Kidney tubule cell (primary cell): ENCODE measurements at places on chromosomes 6 and 20.
A peak's percentile ranks its signal among the peaks of the same experiment; 100 is the strongest.

DNA sequence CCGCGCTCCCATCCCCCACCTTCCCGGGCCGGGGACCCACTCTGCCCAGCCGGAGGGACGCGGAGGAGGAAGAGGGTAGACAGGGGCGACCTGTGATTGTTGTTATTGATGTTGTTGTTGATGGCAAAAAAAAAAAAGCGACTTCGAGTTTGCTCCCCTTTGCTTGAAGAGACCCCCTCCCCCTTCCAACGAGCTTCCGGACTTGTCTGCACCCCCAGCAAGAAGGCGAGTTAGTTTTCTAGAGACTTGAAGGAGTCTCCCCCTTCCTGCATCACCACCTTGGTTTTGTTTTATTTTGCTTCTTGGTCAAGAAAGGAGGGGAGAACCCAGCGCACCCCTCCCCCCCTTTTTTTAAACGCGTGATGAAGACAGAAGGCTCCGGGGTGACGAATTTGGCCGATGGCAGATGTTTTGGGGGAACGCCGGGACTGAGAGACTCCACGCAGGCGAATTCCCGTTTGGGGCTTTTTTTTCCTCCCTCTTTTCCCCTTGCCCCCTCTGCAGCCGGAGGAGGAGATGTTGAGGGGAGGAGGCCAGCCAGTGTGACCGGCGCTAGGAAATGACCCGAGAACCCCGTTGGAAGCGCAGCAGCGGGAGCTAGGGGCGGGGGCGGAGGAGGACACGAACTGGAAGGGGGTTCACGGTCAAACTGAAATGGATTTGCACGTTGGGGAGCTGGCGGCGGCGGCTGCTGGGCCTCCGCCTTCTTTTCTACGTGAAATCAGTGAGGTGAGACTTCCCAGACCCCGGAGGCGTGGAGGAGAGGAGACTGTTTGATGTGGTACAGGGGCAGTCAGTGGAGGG, 2.8 kb downstream of the SOX4 start:
- DNase-seq, result peak; percentile 86

GRCh38 chr6:170448317-170448716, 104.8 kb downstream of the PSMB1 start:
- no peak for DNase-seq

DNA sequence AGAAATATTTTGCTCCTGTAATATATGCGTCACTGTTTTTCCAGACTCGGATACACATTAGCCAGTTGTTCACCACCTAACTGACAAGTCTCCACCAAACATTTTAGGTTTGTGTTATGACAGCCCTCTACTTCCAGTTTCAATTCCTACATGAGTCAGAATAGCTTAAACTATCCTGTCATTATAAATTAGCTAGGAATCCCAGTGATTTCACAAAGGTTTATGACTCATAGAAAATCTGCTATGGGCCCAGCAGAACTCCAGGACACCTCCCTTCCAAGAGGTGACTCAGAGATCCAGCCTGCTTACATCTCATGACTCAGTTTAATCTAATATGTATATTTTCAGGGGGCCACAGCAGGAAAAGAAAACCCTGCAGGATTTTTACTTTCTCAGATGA, 17.4 kb upstream of the PLCB4 start:
- DNase-seq, result peak; percentile 99

DNA sequence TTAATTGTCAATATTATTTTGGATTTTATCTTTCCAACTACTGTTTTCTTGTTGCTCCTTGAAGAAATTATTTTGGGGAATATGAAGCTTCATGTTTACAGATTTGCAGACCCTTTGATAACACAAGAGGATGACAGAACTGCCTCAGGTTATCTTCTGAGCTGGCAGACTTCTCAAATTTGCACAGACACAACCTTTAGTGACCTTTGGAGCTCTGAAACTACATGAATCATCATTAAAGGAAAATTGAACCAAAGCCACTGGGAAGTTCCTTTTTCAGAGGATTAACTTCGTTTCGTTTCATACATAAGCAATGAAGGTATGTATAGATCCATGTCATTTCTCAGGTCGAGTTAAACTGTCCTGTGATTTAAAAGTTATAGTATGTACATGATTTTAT, 85.9 kb downstream of the FBXO5 start:
- DNase-seq, result no peak

- DNase-seq, result no peak
Observed at GRCh38 chr6:9583753-9584352, 831.0 kb downstream of the TFAP2A start.

- no peak for DNase-seq
Observed at GRCh38 chr20:20375862-20376261, 8.0 kb downstream of the INSM1 start.

- no peak for DNase-seq
Observed at GRCh38 chr20:50425076-50425475, 85.1 kb upstream of the PTPN1 start.

DNA sequence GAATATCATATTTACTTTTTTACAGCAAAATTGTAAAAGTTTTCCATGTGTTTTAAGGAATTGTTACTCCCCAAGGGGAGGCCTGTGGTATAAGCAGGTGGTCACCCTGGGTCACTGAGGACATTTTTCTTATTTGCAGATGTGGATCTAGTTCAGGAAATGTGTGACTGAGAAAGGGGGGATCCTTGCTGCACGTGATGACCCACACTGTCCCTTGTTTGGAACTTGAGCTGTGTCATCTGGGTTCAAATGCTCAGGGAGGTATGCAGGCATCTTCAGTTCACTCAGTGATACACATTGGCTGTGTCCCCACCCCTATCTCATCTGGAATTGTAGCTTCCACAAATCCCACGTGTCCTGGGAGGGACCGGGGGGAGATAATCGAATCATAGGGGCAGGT, 431.9 kb upstream of the CDH4 start:
- DNase-seq, result no peak

GRCh38 chr6:148855744-148856143, 108.9 kb downstream of the UST start:
- DNase-seq, result no peak

DNA sequence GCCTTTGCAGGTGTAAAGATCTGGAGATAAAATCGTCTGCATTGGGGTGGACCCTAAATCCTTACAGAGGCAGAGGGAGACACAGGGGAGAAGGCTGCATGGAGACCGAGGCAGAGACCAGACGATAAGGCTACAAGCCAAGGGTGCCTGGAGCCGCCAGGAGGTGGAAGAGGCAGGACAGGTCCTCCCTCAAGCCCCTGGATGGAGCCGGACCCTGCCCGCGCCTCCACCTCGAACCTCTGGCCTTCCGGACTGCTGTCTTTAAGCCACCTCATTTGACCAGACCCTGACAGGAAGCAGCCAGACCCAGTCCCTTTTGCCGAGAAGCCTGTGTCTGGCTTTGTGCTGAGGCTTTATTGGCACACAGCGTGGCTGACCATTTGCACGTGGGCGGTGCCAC, 183.8 kb downstream of the TAF4 start:
- no peak for DNase-seq

DNA sequence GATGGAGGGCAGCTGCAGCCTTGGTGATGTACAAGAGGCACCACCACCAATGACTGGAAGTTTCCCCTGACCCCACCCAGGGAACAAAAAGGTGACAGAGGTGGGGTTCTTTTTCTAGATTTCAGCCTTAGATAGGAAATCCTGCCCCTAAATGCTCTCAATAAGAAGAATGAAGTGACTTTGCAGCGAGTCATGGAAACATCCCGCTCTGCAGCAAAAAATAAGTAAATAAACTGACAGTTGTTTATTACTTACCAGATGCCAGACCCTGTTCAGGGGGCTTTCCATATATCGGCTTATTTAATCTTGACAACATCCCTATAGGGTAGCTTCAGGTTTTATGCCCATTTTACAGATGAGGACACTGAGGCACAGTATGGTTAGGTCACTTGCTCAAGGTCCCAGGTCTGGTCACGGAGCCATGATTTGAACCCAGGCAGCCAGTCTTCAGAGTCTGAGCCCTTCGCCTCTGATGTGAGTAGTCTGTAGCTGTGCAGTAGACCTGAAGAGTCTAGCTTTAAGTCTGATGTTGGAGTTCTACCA, 19.2 kb downstream of the C6orf89 start:
- no peak for DNase-seq

- peak; percentile 10 for DNase-seq
Observed at GRCh38 chr20:40488401-40488800, 200.6 kb downstream of the MAFB start.

- no peak for DNase-seq
Observed at GRCh38 chr20:846894-847278, 13.4 kb downstream of the FAM110A start.
